ENCODE measurements at places on chromosomes 5 and 9.

GRCh38 chr9:91716239-91716638, 233.8 kb downstream of the ROR2 start:
- DNase-seq: no peak

DNA sequence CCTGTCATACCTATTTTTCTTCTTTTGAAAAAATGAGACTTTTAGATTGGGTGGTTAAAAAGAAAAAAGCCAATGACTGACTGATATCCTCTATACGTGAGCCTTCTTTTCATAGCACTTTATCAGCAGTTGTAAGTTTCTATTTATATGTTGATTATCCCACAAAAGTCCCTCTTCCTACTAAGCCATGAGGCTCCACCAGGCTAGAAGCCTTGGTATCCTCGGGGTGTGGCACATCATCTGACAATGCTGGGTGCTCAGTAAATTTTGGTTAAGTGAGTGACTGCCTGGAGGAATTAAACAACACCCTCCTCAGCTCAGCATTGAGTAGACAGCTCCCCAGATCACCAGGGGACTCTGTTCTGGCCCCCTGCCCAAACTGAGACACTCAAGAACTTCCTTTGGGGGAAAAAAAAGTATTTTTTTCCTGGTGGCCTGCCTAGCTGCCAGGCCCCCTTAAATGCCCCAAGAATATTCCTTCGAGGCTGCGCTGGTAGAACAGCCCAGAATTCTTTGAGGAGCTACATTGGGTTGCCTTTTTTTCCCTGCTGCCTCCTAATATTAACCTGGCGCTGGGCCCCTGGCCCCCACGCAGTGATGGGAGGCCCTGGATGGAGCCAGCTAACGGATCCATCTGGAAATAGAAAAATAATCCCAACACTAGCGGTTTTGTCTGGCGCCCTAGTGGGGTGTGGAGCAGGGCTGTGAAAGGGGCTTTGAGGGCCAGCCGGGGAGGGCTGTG, 23.4 kb upstream of the COL27A1 start:
- no peak for DNase-seq

DNA sequence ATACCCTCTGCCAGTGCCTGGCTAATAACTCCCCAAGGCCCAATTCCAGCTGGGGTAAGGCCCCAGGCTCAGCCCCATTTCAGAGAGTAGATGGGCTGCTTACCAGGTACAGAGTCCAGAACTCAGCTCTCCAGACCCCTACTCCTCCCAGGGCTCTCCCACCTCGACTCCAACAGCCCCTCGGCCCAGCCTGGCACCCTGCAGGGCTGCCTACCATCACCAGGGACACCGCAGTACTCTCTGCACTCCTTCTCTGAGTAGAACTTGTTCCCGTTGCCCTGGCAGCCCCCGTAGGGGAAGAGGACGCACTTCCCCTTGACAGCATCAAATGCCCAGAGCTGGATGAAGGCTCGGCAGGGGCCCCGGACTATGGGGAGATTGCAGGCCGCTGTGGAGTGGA, 17.4 kb downstream of the AMBP start:
- no peak for DNase-seq

DNA sequence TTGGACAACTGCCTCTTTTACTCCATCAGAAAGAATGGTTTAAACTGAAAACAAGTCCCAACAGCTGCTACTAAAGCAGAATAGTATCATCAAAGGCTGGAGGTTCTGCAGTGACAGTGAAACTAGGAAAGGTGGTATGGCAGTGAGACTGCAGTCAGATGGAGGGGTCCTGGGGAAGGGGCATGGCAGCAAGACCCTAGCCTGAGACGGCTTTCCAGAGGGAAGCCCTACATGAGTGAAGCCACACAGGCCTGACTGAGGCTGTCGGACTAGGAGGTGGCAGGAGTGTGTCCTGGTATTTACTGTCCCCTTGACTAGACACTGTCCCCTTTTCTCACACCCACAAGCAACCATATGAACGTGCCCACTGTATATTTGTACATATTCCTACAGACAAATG, 40.4 kb upstream of the IPPK start:
- no peak for DNase-seq

GRCh38 chr5:79771387-79771786, 81.8 kb downstream of the CMYA5 start:
- DNase-seq: no peak

GRCh38 chr5:52896534-52897237, 92.5 kb upstream of the ITGA2 start:
- DNase-seq: no peak

DNA sequence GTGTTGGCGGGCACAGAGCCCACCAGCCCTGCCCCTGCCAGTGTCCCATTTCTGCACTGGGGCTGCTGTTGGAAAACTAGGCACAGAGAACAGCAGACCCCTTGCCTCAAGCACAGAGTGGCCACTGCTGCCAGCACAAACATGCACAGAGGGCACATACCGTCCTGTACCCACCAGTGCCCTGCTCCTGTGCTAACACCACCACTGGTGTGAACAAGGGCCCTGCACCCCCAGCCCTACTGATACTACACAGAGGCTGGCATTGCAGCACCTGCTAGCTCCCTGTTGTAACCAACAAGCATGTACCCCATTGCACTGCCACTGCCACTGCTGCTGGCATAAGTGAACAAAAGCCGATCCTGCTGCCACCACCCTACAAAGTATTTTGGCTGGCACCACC, 348.0 kb upstream of the MPDZ start:
- no peak for DNase-seq

DNA sequence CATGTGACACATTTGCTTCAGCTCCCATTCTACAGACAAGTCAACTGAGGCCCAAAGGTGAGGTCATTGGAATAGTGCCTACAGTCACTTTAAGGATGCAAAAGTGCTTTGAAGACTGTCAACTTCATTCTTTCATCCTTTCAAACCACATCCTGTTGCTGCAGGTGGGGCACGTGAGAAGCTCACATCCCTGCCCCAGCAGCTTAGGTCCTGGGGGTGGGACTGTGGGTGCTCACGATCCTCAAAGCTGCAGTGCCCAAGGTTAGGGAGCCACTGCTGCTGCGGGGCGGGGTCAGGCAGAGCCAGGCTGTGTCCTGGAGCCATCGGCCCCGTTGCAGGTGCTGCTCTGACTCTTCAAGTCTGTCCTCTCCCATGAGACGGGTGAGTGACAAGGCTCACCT, 57.9 kb upstream of the IER5L start:
- no peak for DNase-seq

GRCh38 chr9:69431777-69432176, 106.8 kb downstream of the ENTREP1 start:
- DNase-seq: no peak

DNA sequence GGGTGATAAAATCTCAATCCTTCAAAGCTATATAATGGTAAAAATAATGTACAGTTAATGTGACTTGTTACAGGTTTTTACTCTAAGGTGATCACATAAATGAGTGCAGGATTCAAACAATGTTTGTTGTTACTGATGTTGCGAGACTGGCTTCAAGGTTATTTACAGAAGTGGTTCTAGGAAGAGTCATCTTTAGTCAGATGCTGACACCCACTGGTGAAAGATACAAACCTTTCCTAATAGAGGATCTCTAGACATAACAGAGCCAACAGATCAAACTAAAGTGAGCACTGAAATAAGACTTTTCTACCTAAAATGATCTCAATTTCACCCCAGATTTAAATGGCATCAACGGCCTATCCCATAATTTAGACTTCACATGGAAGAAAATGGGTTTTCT, 20.2 kb downstream of the ARSB start:
- no peak for DNase-seq

GRCh38 chr9:112166176-112167140, 8.6 kb downstream of the SUSD1 start:
- no peak for DNase-seq

- no peak for DNase-seq
These were observed 1722.5 kb upstream of the ACO1 start for GRCh38 chr9:30661925-30662324.

DNA sequence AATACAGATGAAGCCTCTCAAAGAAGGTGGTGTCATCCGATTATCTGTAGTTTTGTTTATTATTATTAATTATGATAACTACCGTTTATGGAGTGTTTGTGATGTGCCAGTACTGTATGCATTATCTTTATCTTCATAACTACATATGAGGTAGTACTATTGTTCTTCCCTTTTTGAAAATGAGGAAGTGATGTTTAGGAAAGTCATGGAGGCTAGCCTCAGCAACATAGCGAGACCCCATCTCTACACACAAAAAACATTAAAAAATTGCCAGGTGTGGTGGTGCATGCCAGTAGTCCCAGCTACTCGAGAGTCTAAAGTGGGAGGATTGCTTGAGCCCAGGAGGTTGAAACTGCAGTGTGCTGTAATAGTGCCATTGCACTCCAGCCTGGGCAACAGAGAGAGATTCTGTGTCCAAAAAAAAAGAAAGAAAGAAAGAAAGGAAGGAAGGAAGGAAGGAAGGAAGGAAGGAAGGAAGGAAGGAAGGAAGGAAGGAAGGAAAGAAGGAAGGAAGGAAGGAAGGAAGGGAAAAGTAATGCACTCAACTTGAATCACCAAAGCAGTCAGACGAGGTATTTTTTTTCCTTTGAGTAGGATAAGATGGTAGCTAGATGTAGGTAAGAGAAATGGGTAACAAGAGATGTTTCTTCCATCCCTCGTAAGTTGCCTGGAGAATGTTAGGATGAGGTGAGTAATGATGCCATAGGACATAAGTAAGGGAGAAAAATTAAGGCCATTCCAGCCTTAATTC, 47.8 kb downstream of the PAM start:
- DNase-seq: no peak

GRCh38 chr9:137166380-137167229, 3.2 kb downstream of the LRRC26 start:
- DNase-seq: no peak

- DNase-seq: no peak
These were observed 287.1 kb upstream of the ZNF462 start for GRCh38 chr9:106575823-106576222.

GRCh38 chr5:136251502-136252169, 58.7 kb upstream of the SMIM32 start:
- DNase-seq: no peak

- DNase-seq: no peak
These were observed 10.8 kb downstream of the C5orf15 start for GRCh38 chr5:133957591-133957990.

DNA sequence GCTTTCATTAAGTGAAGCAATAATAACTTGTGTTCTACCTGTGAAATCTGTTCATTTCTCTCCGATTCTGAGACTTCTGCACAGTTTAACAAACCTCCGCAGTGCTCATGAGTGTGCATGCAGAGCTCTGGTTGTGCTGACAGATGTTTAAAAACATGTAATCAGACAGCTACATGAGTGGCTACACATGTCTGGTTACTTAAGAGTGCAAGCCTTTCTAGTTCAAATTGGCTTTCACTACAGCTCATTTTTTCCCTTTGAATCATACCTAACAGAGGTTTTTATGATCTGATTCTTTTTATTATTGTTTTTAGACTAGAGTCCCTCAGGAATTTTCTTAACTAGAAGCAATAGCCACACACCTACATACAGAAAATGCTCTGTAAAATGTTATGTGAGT, 310.2 kb downstream of the ARRDC3 start:
- DNase-seq: no peak

DNA sequence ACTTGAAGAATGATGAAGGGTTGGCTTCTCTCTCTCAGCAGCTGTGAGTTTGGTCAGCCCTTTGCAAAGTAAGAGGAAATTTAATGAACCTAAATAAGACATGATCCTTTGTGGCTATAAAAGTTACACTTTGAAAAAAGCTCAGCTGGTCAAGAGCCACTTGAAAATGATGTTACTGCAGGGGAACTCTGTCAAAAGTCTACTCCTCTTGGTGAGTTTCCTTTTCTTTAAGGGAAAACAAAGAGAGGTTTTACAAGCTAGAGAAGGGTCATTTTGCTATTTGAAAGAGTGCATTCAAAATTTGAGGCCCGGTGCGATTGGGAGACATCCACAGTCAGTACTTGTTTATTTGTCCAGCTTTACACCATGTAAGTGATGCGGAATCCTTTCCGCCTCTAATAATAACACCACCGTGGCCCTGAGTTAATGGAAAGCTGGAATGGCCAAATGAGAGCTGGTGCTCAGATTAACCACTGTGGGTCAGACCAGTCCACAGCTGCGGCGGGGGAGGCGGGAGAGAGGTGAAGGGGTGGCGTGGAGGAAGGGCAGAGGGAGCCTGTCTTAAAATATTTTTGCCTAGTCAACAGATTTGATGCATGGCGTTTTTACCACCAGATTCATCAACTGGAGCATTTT, 404.0 kb downstream of the TLE4 start:
- DNase-seq: no peak

DNA sequence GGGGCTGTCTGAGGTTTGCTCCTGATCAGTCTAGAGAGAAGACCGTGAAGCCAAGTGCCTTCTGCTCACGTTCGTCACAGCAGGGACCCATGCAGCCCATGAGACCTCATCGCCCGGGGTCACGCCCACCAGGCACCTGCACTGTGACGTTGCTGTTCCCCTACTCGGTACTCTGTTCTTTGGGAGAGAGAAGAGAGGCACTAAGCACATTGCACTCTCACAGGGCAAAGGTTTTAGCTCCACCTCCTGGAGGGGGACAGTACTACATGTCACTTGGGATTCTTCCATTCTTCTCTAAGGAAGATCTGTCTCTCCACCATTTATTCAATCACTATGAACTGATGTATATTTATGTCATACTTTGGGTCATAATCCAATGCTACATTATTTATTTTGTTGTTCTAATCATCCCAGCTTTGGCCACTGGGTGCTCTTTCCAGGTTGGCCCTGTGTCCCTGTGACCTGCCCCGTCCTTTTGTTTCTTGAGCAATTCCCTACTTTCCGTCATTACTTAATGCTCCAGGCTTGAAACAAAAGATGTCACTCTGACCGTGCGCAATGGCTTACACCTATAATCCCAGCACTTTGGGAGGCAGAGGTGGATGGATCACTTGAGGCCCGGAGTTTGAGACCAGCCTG, 31.4 kb upstream of the BRD3 start:
- peak; percentile 76 for DNase-seq

- peak; percentile 9 for DNase-seq
These were observed 782 bp upstream of the SKP1 start for GRCh38 chr5:134177369-134178095.

DNA sequence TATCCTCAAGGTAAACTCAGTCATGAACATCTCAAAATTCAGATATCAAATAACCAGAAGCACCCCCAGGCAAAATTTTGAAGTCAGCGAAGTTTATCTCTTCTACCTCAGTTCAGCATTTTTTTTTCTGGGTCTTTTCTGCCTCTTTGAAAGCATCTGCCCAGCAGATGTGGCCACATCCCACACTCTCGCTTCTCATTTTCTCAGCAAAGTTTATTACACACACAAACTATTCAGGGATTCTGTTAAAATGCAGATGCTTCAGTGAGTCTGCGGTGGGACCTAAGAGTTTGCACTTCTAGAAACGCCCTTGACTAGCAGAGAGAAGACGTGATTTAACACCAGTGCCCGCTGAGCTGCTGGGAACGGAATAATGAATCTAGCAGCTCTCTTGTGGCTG, 19.3 kb downstream of the RASEF start:
- no peak for DNase-seq

DNA sequence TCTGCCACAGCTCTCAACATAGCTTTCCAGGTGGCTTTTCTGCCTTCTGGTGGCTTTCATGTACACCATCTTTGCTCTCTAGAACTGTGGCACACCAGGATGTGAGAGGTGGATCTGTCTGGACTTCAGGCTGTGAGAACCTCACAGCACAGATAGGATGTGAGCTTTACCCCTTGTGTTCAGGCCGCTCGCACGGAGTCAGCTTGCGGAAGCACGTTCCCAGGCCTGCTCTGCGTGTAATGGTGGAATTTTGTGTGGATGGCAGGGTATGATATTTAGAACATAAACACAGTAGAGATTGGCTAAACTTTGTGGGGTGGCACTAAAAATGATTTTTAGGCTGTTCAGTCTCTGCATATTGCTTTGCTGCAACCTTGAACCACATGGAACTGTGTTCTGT, 250.5 kb downstream of the FANCC start:
- DNase-seq: no peak

Measured in memory B cell (primary cell).